ENCODE measurements at places on chromosomes 13 and 19. TPM values are rescaled to one million over a fixed set of nuclear protein-coding genes. Genes with fewer than 3 reads are reported as not detected.

NFKBIB gene
- 185 TPM for total RNA-seq

CASP14 gene
- total RNA-seq = not detected

CYP2S1 gene
- 8.5 TPM for total RNA-seq

SMIM44 gene
- total RNA-seq = not detected

FARP1 gene
- total RNA-seq = 61.9 TPM

CCL25 gene
- total RNA-seq = not detected

ZNF331 gene
- 25.0 TPM for total RNA-seq

RASA3 gene
- 33.7 TPM for total RNA-seq

SIGLEC5 gene
- not detected for total RNA-seq

ZNF576 gene
- total RNA-seq = 14.1 TPM

Measured in Panc1 (cell line).